ENCODE measurements at places on chromosomes 12 and 14.

DNA sequence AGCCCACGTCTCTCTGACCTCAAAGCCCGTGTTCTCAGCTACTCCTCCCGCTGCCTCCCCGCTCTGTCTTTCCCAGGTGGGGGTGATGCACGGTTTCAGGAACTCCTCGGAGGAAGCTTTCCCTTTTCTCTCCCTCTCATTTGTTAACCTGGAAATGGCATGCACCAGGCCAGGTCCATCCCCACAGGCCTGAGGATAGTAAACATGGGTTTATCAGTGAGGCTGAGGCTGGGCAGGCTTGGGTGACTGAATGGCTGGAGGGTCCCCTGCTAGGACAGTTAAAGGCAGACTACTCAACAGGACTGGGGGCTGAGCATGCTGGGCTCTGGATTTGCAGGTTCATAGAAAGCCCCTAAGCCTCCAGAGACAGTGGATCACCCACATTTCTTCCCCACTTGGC is 7.6 kb downstream of the WSCD2 start:
- DNase-seq = no peak

DNA sequence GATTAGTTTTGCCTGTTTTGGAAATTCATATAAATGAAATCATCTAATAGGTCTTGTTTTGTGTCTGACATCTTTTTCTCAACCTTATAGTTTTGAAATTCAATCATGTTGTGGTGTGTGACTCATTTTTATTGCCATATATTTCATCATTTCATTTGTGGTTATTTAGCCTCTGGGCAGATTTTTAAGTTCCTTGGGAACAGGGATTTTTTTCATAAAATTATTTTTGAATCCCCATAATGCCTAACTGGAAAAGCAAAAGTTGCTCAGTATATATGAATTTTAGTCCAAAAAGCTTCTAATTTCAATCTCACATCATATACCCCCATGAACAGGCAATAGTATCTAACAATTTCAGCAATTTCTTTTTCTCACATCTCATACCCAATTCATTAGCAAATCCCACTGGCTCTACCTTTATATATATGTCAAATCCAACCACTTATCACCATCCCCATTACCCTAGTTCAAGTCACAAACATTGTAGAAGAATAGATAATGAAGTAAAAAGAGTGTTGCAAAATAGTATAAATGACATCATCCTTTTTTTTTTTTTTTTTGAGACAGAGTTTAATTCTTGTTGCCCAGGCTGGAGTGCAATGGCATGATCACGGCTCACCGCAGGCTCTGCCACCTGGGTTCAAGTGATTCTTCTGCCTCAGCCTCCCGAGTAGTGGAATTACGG is 2.6 kb upstream of the OR6J1 start:
- DNase-seq = no peak

- no peak for DNase-seq
These were observed 67.8 kb downstream of the VWF start for GRCh38 chr12:6056406-6057240.

- DNase-seq = no peak
These were observed 19.6 kb downstream of the NAP1L1 start for GRCh38 chr12:76064904-76065303.

GRCh38 chr12:11838403-11838802 is 188.9 kb downstream of the ETV6 start:
- no peak for DNase-seq

DNA sequence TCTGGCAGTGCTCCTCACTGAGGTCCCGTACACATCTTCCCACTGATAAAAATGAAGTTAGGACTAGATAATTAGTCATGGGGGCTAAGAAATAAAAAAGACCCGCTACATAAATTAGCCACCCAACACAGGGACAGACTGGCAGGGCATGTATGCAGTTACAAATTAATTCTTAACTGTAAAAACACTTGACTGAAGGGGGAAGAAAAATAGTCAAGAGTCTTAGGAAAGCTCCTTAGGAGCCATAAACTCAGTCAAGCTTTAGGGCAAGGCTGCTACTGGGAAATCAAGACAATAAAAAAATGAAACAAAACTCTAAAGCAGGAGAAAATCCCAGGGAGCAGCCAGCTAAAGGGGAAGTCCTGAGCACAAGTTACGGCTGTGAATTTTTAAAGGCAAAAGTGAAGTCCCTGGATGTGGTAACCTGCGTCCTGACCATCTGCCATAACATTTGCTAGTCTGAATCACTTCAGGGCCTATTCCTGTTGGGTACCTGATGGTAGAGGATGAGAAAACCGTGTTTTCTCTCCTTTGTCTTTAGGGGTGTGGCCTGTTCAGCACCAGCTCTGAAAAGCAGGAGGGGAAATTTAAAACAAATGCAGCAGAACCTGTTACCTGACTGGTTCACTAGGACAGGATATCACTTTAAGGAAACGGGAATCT is 7.5 kb upstream of the NPFF start:
- DNase-seq = no peak

- DNase-seq = no peak
These were observed 23.7 kb upstream of the MAPKAPK5 start for GRCh38 chr12:111818340-111818739.
